ENCODE measurements at places on chromosomes 5 and 9. TPM values are rescaled to one million over a fixed set of nuclear protein-coding genes. Genes with fewer than 3 reads are reported as not detected.

The IFNB1 gene
- total RNA-seq = not detected

The NCS1 gene
- total RNA-seq = 12.0 TPM

The MPDZ gene
- total RNA-seq = 19.5 TPM

The STC2 gene
- total RNA-seq = 4.7 TPM

The ASPN gene
- 65.2 TPM for total RNA-seq

The FOXD4L6 gene
- total RNA-seq = 0.50 TPM

The COL23A1 gene
- 0.22 TPM for total RNA-seq

The IARS1 gene
- 231 TPM for total RNA-seq

The SV2C gene
- total RNA-seq = 0.38 TPM

The CYFIP2 gene
- total RNA-seq = 105 TPM

The TXNDC8 gene
- total RNA-seq = not detected

The CSF2 gene
- not detected for total RNA-seq

The ADAMTS2 gene
- total RNA-seq = 1.4 TPM

The HTR4 gene
- total RNA-seq = 0.10 TPM

The DRD1 gene
- total RNA-seq = 2.6 TPM

The CENPH gene
- 9.2 TPM for total RNA-seq

The GABRA1 gene
- 0.73 TPM for total RNA-seq

The ADGRD2 gene
- total RNA-seq = 2.2 TPM

The ORM2 gene
- 0.46 TPM for total RNA-seq

The EGFL7 gene
- 0.73 TPM for total RNA-seq

The C5 gene
- total RNA-seq = 2.1 TPM

The FRRS1L gene
- total RNA-seq = 18.3 TPM

The PCDHB5 gene
- total RNA-seq = 8.5 TPM
